Immature natural killer cell (primary cell): ENCODE measurements at places on chromosomes 13 and 19.

DNA sequence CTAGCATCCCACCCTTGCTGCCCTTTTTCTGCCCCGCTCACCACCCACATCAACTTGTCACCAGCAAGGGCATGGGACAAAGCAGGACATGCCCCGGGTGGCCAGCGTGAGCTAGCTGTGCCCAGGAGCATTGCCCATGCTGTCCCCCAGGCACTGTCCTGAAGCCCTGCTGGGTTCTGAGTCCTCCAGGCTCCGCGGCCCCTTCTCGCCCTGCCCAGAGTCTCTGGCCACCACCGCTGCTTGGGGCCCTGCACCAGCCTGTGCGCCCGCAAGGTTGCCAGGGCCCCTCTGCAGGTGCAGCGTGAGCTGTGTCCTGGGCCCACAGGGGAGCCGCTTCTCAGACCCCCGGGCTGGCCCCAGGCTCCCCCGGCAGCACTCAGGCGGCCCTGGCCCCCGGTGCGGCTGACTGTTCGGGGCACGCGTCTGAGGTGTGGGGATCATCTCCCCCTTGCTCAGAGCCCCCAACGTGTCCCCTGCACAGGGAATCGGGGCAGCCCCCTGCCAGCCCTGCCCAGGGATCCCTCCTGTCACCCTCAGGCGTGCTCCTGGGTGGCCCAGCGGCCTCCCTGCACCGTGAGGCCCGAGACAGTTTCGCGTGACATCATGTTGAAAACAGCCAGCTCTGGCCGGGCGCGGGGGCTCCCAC, 4.1 kb downstream of the CSNK1G2 start:
- peaks cover 37% of the 10 kb centered on the region for H3K4me1 ChIP-seq
- no peak for DNase-seq
- no peaks in the 10 kb centered on the region for H3K36me3 ChIP-seq

DNA sequence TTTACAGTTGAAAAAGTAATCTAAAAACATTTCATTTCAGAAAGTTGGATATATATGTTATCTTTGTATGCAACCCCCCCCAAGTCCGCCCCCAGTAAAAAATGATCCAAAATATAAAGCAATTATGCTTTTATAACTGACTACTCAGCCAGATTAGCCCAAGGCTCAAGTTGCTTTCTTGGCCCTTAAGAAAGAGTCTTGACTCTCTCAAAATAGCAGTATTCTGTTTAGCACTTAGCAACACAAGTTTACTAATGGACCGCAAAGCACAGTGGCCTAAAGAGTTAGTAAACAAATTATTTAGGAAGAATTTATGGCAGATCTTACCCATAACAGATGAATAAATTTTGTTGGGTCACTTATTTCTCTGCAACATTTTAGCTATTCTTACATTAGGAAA, 86.9 kb downstream of the ELF1 start:
- peaks cover 29% of the 10 kb centered on the region for H3K4me1 ChIP-seq
- H3K27me3 ChIP-seq = peaks cover 2% of the 10 kb centered on the region
- DNase-seq = no peak
- no peak overlapping the region for H3K4me3 ChIP-seq
- H3K36me3 ChIP-seq = peaks cover 6% of the 10 kb centered on the region

- H3K4me3 ChIP-seq = no peak overlapping the region
- no peak for DNase-seq
- H3K36me3 ChIP-seq = no peaks in the 10 kb centered on the region
- H3K27ac ChIP-seq = no peak overlapping the region
- peaks cover 7% of the 10 kb centered on the region for H3K27me3 ChIP-seq
- H3K4me1 ChIP-seq = no peaks in the 10 kb centered on the region
These were observed 141.3 kb upstream of the HTR2A start for GRCh38 chr13:47038188-47038587.

- H3K27ac ChIP-seq = no peak overlapping the region
- H3K4me1 ChIP-seq = no peaks in the 10 kb centered on the region
- no peak overlapping the region for H3K4me3 ChIP-seq
- no peak for DNase-seq
These were observed 534.9 kb upstream of the KLF12 start for GRCh38 chr13:74669149-74669548.

GRCh38 chr19:16899566-16900075, 10.8 kb downstream of the F2RL3 start:
- H3K4me1 ChIP-seq = peaks cover 24% of the 10 kb centered on the region
- peak; percentile 49 for DNase-seq
- H3K36me3 ChIP-seq = no peaks in the 10 kb centered on the region
- H3K27me3 ChIP-seq = peaks cover 31% of the 10 kb centered on the region

GRCh38 chr13:99418103-99418842, 83.0 kb upstream of the TM9SF2 start:
- no peak for DNase-seq
- H3K4me1 ChIP-seq = peaks cover 31% of the 10 kb centered on the region
- peaks cover 11% of the 10 kb centered on the region for H3K27me3 ChIP-seq
- H3K4me3 ChIP-seq = no peak overlapping the region
- H3K36me3 ChIP-seq = no peaks in the 10 kb centered on the region
- H3K27ac ChIP-seq = no peak overlapping the region

DNA sequence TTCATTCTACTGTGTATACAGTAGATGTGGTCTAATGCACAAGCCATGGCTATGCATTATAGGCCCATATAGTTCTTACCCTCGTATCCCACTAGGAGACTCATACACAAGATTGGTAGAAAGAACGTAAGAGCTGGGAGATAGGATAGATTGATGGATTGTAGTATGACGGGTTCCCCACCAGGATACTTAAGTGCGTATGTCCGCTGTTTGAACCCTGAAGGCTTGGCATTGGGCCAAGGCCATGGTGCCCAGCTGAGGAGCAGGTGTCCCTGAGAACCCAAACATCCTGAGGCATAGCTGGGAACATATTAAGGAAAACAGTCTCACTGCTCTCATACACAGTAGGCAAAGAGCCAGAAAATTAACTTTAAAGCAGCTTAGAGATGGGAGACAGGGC, 617.5 kb upstream of the KLF12 start:
- no peak overlapping the region for H3K4me3 ChIP-seq
- no peak for DNase-seq
- H3K4me1 ChIP-seq = no peaks in the 10 kb centered on the region

DNA sequence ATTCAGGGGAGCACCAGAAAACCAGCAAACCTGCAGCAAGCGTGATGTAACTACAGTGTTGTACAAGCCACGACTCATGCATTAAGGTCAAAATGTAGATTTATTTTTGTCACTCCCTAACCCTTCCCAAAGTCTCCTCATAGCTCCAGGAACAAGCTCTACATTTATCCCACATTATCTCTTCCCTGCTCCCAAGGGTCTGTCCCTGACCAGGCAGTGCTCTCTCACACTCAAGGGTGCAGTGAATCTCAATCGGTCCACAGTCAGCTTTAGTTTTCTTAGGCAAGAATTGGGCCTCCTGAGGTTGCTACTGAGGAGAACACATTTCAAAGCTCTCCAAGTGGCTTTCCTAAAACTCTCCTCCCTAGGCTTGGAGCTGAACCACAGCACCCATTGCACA, 219.4 kb downstream of the NHLRC3 start:
- peaks cover 2% of the 10 kb centered on the region for H3K27me3 ChIP-seq
- H3K36me3 ChIP-seq = no peaks in the 10 kb centered on the region
- DNase-seq = no peak
- H3K27ac ChIP-seq = no peak overlapping the region
- H3K4me3 ChIP-seq = no peak overlapping the region
- no peaks in the 10 kb centered on the region for H3K4me1 ChIP-seq

DNA sequence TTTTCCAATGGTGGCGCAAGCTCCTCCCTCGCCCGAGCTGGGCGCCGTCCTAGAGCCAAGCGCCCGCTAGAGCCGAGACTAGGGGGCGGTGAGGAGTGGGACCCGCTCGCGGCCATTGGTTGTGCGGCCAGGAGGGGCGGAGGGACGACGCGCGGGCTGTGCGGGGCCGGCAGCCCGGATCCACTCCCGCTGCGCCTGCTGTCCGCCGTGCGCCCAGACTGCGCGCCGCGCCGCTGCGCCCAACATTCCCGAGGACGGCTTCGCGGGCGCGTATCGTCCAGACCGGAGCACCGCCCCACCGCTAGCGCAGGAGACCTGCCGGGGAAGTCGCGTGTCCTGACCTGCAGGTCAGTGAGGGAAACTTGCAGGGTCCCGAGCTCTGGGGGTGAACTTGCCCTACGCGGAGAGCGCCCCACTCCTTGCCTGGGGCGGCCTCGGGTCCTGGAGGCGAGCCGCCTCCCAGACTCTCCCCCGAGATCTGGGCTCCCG, at the start of gene SERTM1:
Gene SERTM1 (plus strand): TSS at position 183 of the 489 bp plus-strand sequence. CDS start 21,059 bp downstream, outside the sequence.
- H3K27me3 ChIP-seq = peaks cover 7% of the 10 kb centered on the region
- no peak within 1 kb of the TSS for H3K27ac ChIP-seq
- H3K4me3 ChIP-seq = no peak within 1 kb of the TSS
- no peak for DNase-seq
- no peaks in the 10 kb centered on the region for H3K4me1 ChIP-seq
- H3K36me3 ChIP-seq = no peaks in the 10 kb centered on the region

DNA sequence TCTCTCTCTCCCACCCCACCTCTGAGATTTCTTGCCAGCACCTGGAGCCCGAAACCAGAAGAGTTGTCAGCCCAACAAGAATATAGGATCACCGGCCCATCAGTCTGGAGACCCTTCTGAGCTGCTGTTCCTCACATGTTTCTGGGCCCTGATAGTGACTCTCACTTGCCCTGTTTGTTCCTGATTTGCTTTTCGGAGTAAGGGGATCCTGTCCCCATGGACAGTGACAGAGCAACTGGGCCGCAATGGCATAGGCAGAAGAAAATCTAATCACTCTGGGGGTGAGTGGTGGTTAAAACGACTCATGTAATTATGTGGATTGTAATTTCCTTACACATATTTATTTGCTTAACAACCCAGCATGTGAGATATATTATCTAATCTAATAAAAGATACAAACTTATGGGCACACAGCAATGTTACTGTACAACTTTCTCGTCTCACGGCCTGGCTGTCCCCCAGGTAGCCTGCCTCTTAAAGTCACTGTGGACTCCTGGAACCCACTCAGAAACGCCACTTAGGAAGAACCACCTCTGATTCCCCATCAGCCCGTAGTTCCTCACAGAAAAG, 663 bp upstream of the SMAD9 start:
- no peak for DNase-seq
- H3K27me3 ChIP-seq = peaks cover 31% of the 10 kb centered on the region
- H3K36me3 ChIP-seq = no peaks in the 10 kb centered on the region
- peaks cover 9% of the 10 kb centered on the region for H3K4me1 ChIP-seq
- no peak overlapping the region for H3K27ac ChIP-seq
- peak overlapping the region; percentile 64 for H3K4me3 ChIP-seq
